ENCODE measurements at places on chromosomes 16 and 17.

DNA sequence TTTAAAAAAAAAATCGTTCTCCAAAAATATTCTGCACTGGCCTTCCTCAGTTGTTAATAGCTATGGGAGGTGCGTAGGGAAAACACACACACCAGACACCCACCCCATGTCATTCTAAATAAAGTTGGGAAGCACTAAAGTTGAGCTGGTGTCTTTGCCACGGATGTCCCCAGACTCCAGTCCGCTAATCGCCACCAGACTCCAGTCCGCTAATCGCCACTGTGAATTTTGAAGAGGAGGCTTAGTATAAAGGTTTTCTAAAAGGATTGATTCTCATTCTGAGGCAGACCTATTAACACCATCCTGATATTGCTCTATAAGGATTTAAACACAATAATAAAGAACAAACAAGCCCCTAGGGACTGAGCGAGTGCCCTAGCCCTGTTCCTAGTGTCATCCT lies 22.7 kb upstream of the CPSF4L start:
- DNase-seq = no peak

DNA sequence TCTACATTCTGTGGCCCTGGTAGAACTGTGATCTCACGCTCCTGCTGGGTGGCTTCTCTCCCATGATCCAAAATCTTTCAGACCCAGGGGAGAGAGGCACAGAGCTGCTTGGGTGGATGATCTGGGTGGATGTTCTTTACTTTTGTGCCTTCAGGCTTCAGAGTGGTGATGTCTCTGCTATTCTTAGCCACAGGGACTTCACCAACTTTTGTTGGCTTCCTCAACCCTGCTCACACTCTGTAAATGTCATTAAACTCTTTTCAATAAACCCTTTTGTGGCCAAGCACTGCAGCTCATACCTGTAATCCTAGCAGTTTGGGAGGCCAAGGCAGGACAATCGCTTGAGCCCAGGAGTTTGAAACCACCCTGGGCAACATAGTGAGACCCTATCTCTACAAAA lies 7.6 kb downstream of the CLEC10A start:
- DNase-seq = no peak

GRCh38 chr17:74904687-74905409 lies 11.4 kb upstream of the FADS6 start:
- DNase-seq = no peak

DNA sequence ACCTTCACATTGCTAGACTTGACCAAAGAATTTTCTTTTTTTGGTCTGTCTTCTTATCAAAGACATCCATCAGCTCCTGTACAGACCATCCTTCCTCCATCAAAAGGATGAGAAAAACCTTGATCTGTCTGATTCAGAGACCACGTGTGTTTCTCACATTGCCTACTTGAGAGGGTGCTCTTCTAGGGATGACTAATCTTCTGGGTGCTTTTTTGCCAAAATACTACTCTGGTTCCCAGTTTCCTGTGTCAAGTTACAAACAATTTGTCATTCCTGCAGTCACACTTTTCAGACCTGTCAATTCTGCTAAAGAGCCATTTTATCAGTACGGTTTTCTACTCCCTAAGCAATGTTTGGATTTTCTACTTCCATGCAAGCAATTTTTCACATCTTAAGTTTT lies 492.2 kb downstream of the CDH11 start:
- no peak for DNase-seq

GRCh38 chr16:5905935-5906334 lies 808.3 kb upstream of the EEF2KMT start:
- DNase-seq = no peak

DNA sequence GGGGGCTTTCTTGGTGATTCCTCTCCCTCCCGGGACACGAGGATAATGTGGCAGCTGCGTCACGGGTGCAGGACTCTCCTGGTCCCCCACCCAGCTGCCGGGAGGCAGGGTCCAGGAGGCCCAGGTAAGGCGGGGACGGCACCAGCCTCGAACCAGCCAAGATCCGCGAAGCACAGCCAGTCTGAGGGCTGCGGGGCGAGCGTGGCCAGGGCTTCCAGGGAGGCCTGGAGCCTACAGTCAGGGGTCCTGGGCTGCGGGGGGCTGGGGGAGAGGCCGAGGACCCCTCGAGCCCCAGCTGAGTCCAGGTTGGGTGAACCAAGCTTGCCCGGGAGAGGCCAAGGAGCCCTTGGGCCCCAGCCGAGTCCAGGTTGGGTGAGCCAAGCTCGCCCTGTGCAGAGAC lies 10.0 kb downstream of the TPSD1 start:
- DNase-seq = no peak

DNA sequence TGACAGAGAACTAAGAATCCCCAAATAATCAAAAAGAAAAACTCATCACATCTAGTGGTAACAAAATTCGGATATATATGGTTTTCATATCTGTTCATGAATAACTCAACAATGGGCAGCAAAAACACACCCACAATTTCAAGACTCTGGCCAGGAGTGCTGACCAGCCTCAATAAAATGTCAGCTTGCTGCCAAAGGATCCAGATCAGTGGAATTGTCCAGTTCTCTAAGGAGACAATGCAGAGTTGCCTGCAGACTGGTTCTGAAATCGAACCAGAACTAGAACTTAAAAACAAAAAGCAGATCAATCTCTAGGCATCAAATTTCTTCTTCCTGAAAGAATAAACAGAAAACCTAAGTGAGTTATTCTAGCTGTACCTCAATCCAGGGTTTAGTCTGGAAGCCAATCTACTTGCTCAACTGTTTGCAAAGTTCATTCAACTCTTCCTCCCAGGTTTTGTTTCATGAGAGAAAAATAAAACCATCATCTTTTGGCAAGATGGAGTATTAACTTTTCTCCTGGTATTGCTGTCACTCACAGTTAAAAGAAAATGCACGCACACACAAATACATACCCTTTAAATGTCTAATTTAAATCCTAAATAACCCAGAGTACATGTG lies 61.0 kb downstream of the CFDP1 start:
- DNase-seq = peak; percentile 64

DNA sequence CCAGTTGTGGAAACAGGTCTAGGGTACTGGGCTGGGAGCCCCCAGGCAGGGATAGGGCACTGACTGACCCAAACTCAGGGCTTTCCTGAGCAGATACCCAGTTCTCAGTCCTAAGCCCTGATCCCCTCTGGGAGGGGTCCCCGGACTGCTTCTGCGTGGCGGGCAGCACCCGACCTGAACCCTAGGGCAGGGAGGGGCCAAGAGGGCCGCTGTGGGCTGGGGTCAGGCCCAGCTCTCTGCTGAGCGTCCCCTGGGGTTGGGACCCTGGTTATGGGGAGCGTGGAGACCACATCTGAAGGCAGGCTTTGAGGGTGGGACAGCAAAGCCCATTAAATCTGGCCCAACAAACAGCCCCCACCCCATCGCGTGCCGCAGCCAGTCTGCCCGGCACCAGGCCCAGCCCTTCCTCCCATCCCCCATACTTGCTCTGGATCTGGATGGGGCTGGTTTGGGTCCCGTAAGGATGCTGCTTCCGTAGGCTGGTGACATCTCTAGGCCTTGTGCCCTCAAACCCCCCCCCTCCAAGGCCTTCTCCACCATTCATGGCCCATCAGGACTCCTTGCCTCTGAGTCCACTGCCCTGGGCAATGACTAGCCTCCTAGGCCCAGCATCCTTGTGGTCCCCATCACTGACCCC lies 691 bp upstream of the FAM83G start:
- no peak for DNase-seq

DNA sequence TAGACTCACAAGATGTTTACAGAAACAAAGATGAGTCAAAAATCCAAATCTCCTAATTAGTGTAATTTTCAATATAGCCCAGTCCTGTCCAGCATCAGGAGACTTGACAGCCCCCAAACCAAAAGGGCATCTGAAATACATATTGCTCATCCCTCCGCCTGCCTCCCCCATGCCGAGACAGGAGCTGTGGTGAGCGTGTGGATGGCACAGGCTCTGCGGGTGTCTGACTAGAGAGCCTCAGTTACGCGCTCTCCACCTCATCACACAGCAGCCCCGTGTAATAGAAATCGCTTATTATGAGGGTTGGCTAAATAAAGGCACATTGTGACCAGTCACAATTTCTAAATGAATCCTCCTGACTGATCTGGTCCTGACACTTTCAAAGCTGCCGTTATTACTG lies 43.1 kb upstream of the CBLN1 start:
- DNase-seq = no peak

GRCh38 chr17:49975531-49975930 lies 6.5 kb downstream of the DLX4 start:
- no peak for DNase-seq

- DNase-seq = no peak
These were observed 2.5 kb upstream of the HS3ST6 start for GRCh38 chr16:1920727-1921171.

- DNase-seq = no peak
These were observed 159.8 kb downstream of the COPRS start for GRCh38 chr17:31699281-31699680.

- DNase-seq = no peak
These were observed 12.6 kb upstream of the ARHGAP17 start for GRCh38 chr16:25027781-25028180.

GRCh38 chr17:48792033-48792798 lies 24.8 kb downstream of the TTLL6 start:
- DNase-seq = no peak

GRCh38 chr16:17170435-17170834 lies 300.3 kb downstream of the XYLT1 start:
- no peak for DNase-seq

GRCh38 chr16:88382491-88383400 lies at the start of gene ZNF469:
TSS of gene ZNF469 (plus strand) at chr16:88382959. CDS start at chr16:88427471, 44,512 bp downstream.
- peak; percentile 43 for DNase-seq

DNA sequence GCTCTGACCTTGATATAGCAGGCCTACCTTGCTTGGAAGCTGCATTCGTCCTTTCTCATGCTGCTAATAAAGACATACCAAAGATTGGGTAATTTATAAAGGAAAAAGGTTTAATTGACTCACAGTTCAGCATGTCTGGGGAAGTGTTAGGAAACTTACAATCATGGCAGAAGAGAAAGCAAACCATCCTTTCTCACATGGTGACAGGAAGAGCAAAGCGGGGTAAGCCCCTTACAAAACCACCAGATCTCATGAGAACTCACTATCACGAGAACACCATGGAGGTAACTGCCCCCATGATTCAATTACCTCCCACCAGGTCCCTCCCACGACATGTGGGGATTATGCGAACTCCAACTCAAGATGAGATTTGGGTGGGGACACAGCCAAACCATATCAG lies 6.0 kb upstream of the MAPT start:
- no peak for DNase-seq

GRCh38 chr17:81173762-81174155 lies 7.7 kb upstream of the AATK start:
- DNase-seq = peak; percentile 78

- no peak for DNase-seq
These were observed 231.2 kb downstream of the KATNIP start for GRCh38 chr16:27781195-27781524.

- peak; percentile 41 for DNase-seq
These were observed 12.8 kb downstream of the EVPL start for GRCh38 chr17:76014100-76014924.

DNA sequence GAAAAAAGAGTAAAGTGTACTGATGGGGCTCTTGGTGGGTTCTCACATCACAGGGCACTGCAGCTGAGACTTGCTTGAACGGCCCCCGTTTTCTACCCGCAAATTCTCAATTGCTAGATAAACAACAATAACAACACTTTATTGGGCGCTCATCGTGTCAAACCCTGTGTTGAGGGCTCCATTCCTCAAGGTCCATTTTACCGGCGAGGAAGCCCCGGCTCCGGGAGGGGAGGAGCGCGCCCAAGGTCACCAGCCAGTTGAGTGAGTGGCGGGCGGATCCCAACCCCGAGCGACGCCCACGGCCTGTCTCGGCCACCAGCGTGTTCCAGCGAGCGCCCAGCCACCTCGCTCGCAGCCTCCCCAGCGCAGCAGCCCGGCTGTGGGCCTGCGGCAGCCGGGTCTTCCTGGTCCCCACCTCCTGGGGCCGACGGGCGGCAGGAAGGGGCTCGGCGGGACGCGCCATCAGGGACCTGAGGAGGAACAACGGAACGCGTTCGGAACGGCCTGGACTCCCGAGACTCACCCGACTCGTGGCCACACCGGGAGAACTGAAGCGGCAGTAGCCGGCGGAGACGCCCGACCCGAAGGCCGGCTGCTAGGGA lies 373 bp downstream of the CMC2 start:
- DNase-seq = peak; percentile 47

GRCh38 chr17:77433385-77434135 lies 292.8 kb downstream of the SEC14L1 start:
- peak; percentile 65 for DNase-seq

- peak; percentile 73 for DNase-seq
These were observed 27.6 kb upstream of the PITPNA start for GRCh38 chr17:1590029-1590746.

GRCh38 chr17:75950421-75950820 lies 9.6 kb upstream of the FBF1 start:
- DNase-seq = no peak

DNA sequence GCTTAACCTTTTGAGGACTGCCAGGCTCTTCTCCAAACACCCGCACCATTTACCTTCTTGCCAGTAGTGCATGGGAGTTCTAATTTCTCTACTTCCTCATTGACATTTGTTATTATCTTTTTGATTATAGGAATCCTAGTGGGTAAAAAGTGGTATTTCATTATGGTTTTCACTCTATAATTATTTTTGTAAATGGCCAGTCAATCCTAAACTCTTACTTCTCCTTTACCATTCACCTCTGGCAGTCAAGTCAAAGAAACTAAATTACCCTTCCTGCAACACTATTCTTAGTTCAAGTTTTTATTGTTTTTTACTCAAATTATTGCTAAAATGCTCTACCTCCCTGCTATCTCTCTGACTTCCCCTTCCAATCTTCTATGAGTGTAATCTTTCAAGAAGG lies 29.8 kb upstream of the ANKFY1 start:
- DNase-seq = no peak

DNA sequence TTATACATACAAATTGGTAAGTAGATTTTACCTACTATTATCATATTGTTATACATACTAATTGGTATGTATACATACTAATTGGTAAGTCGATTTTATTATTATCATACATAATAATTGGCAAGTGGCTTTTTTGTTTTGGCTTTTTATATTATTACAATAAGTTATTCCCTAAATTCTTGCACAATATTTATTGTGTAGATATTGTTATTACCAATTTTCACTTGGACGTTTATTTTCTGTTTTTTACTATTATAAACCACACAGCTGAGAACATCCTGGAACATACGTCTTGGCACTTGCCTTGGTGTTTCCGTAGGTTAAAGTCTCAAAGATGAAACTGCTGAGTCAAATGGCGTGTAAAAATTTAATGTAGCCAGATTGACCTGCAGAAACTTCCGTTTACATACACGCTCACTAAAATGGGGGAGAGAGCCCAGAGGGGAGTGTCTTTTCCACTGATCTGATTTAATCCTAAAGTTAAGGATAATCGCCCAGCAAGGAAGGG lies 18.9 kb downstream of the GNGT2 start:
- DNase-seq = no peak

Data from fibroblast of gingiva (primary cell).